Activated CD4-positive, alpha-beta T cell treated with anti-CD3 and anti-CD28 coated beads, Interleukin-2, amount 10 ng/mL, durations not matched to agents 7 days and 5 days (primary cell): ENCODE measurements at places on chromosomes 6 and 20. TPM values are rescaled to one million over a fixed set of nuclear protein-coding genes. Genes with fewer than 3 reads are reported as not detected.

GHRH gene
- total RNA-seq = not detected

TINAG gene
- total RNA-seq = not detected

- DNase-seq = no peak
These were observed 520.4 kb downstream of the ADGRB3 start for GRCh38 chr6:69155467-69155866.

DNA sequence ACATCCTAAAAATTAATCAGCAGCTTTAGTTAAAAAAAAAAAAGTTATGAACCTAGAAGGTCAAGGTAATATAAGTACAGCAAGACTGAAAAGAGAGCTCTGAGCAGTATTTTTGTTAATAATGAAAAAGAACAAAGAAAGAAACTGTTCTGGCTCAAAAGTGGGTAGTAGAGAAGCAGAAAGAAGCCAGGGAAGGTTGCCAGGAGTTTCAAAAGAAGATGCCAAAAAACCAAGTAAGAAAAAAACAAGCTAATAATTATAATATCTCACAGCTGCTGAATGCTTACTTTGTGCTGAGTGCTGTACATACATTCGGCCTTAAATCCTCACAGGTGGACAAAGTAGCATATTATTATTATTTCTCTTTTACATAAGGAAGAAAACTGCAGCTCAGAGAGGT is 31.9 kb downstream of the NRSN1 start:
- no peak for DNase-seq

GRCh38 chr6:100701728-100702127 is 179.4 kb downstream of the ASCC3 start:
- DNase-seq = no peak

- DNase-seq = peak; percentile 66
These were observed 139.7 kb downstream of the PRDM13 start for GRCh38 chr6:99746261-99746895.

GRCh38 chr6:64831680-64832079 is 875.3 kb downstream of the EYS start:
- no peak for DNase-seq

GRCh38 chr6:127458222-127458621 is 967 bp downstream of the KIAA0408 start:
- DNase-seq = no peak

- no peak for DNase-seq
These were observed 69.0 kb upstream of the STXBP5 start for GRCh38 chr6:147135211-147135681.

DNA sequence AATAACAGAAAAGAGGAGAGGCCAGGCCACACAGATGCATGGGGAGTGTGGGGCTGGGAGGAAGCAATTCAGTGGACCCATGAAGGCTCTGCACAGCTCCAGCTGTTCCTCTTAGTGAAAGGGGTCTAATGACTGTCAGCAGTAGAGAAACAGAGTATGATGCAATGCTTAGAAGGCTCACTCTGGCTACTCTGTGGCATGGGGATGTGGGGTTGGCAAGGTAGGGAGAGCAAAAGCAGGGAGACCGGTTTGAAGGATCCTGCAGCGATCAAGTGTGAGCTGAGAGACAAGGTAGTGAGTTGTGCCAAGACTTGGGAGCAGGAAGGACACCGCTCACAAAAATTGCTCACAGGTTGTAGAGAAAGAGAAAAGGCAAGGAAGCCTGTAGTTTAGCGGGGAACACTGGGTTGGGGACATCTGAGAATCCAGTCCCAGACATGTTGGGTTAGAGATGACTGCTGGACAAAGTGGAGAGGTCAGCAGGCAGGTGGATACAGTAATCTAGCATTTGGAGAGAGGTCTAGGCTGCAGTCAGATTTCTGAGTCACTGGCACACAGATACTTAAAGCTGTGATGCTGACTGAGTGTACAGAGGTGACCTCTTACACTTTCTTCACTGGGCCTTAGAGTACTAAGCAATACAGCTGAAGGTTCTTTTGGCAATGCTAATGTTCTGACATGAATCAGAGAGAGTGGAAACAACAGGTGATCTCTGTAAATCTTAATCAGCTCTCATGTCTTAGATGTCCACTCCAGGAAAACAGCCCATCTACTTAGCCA is 27.1 kb downstream of the NAPB start:
- no peak for DNase-seq

DNA sequence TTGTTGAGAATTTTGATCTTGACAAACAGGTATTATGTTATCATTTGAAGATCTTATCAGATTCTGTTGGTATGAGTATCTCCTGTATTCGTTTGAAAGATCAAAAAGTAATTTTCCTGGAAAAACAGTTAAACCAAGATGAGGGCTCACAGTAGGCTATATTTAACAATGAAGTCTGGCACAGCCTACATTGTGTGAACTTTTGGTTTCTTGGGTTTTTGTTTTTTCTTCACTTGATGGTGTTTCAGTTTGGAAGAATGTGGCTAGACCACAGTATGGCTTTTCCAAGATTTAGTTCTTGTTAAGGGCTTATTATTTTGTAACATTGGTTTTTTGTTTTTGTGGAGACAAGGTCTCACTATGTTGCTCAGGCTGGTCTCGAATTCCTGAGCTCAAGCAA is 306.4 kb downstream of the CDKAL1 start:
- DNase-seq = no peak

ZHX3 gene
- total RNA-seq = 8.6 TPM

DNA sequence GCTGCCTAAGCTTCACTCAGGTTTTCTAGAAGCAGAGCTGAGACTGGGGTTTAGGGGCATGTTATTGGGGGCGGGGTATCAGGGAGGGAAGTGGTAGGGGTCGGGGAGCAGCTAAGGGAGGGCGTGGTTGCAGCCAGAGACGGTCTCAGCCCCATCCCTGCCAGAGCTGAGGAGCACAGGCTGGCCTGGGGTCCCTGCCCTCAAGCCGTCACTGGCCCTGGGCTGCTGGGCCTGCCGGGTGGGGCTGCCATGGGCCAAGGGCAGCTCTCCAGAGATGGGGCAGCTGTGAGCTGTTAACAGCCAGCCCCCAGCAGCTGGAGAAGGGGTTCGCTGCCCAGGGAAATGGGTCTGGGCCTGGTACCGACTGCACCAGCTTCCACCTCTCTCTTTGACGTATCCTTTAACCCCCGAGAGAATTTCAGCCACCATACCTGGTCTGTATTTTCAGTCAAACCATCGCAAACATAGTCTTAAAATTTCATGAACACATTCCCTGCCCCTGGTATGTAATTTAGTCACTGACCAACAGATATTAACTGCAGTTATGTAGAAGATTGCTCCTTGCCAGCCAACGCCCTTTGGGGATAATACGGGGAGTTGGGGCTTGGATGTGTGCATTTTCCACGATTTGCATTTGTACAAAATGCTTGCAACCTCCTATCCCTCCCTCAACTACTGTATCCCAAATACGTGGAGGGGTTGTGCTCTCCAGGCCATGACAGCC is 253.4 kb downstream of the TAF4 start:
- no peak for DNase-seq

ANKEF1 gene
- 6.9 TPM for total RNA-seq

TMC2 gene
- total RNA-seq = not detected

DNA sequence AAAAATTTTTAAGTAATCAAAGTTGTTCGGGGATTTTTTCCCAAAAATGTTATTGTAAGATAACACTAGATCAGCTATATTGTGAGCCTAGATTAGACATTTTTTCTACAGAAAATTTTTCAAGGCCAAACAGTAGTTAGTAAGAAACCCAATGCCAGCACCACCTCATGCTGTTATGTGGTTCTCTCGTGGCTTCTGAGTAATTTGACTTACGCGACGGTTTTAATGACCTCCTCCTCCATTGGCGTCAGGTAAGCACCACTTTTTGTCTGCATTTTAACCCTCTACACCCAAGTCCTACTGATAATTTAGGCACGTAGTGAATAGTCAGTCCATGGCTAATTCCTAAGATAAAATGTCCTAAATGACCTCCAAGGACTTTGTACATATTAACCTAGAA is 9.7 kb downstream of the RPS6KA2 start:
- DNase-seq = no peak

SIRPG gene
- total RNA-seq = 90.1 TPM

HDAC2 gene
- total RNA-seq = 64.4 TPM

- DNase-seq = no peak
These were observed 198.5 kb upstream of the TAB2 start for GRCh38 chr6:149118737-149119653.

GRCh38 chr6:15735567-15736265 is 72.9 kb upstream of the DTNBP1 start:
- no peak for DNase-seq

BFSP1 gene
- 2.2 TPM for total RNA-seq

DNA sequence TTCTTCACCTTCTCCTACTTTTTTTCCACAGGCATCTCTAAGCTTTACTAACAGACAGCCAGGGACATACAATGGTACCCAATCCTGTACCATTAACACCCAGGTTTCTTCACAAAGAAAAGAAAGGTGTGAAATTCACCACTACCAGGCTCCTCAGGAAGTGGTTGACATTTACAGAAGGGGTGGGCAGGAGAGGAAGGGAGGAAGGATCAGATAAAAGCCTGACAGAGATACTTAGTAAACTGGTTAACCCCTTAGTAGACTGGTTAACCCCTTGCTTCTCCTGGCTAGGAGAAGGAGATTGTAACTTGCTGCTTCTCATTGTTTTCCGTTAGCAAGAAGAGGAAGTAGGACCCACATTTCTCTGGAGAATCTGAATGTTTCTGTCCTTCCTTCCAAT is 7.2 kb downstream of the SAMD3 start:
- DNase-seq = peak; percentile 70

- no peak for DNase-seq
These were observed 467.4 kb downstream of the CDC5L start for GRCh38 chr6:44854712-44855443.

LTB gene
- total RNA-seq = 585 TPM

SGK1 gene
- total RNA-seq = 12.8 TPM

DNA sequence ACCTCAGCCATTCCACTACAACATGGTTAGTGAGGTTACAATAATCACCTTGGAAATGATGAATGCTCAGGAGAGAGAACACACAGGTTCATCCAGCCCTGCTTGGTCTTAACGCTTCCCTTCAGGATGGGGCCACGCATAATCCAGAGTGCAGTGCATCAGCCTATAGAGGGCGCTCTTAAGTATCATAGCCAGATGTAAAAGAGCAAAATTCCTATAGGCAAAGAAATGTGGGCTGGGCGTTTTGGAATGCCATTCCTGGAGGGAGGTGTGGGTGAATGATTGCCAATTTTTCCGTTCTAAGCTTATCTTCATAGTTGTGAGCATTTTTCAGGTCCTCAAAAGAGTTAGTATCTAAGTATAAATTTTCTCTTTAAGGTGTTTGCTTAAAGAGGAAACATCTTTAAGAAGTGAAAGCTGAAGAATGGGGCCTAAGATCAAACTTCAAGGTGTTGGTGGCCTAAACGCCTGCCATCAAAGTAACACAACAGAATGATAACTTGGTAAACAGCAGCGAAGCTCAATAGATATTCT is 1.8 kb downstream of the RIPOR2 start:
- DNase-seq = peak; percentile 68

- DNase-seq = no peak
These were observed 33.1 kb upstream of the CHRNA4 start for GRCh38 chr20:63394069-63394919.

DNA sequence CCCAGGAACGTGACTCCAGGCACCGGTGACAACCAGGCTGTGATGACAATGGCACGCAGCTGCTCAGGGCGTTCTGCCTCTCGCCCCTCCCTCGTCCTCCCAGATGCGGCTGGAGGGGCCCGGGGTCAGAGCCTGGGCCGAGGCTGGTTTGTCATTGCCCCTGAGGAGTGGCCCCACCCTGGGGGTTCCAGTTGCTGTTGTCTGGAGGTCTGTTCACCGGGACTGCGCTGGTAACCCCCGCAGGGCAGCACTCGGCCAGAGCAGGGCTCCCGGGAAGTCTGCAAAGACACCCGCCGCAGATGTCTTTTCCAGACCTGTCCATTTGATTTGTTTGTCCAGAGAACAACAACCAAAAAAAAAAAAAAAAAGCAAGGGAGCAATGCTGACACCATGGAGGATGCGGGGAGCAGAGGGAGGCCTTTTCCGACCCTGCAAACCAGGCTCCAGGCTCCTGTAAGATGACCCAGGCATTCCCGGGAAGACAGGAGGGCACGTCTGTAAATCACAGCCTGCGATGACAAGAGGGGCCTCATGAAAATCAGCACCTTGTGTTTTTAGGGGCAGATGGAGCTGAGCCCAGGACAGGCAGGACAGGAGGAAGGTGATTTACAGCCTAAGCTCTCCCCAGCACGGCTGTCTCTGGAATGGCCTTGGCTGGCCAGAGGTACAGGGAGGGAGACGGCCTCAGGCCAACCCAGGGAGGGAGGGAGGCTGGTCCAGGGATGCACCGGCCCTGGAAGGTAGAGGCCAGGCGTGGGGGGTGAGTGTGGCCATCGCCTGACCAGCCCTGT is 189.3 kb downstream of the ERMARD start:
- no peak for DNase-seq

GRCh38 chr6:166056637-166057036 is 111.0 kb downstream of the TBXT start:
- DNase-seq = no peak

GRCh38 chr6:153698637-153699036 is 340.4 kb upstream of the OPRM1 start:
- no peak for DNase-seq

- DNase-seq = no peak
These were observed 62.3 kb upstream of the SNX9 start for GRCh38 chr6:157760589-157761330.

DNA sequence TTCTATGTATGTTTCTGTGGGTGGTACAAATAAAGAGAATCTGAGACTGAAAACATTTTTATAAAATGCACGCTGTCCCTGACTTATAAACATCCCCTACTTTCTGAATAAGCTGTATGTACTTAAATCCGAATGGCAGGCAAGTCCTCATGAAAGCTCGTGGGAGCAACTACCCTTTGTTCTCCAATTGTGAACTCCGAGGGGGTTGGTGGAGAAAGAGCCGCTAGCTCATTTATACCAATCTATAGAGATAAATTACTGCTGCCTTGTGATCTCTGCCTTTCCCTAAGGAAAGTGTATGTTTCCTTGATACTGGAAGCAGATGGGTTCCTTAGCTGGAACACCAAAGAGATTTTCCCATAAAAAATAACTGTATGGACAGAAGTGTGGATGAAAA is 84.5 kb downstream of the GJA10 start:
- DNase-seq = no peak

- DNase-seq = no peak
These were observed 51.0 kb upstream of the L3MBTL3 start for GRCh38 chr6:129967427-129967826.

NHLRC1 gene
- not detected for total RNA-seq

GRCh38 chr20:3189561-3190131 is 14.8 kb downstream of the DDRGK1 start:
- DNase-seq = no peak

GRCh38 chr6:85186546-85187175 is 263.2 kb upstream of the NT5E start:
- DNase-seq = no peak

DNA sequence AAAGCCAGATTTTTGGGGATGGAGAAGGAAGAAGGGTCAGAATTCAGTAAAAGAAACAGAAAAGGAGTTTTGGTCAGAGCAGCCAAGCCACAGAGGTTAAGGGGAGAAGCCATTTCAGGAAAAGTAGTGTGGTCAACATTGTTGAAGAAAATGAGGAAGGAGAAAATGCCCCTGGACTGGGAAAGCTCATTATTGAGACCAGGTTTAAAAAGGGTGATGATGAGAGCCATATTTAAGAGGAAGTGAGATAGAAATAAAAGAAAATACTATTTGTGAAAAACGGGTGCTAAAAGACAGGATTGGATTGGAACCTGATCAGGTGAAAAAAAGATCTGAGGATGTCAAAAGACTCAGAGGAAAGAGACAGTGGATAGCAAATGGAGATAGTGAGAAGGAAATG is 75.8 kb downstream of the CEP162 start:
- no peak for DNase-seq

- no peak for DNase-seq
These were observed 2.9 kb upstream of the RAET1E start for GRCh38 chr6:149900620-149901443.

- DNase-seq = no peak
These were observed 2.3 kb downstream of the TGM3 start for GRCh38 chr20:2298116-2298515.
